Cardiac septum (tissue), 1 donor: ENCODE measurements at places on chromosomes 11 and 22. TPM values are rescaled to one million over a fixed set of nuclear protein-coding genes. Genes with fewer than 3 reads are reported as not detected.
A peak's percentile ranks its signal among the peaks of the same experiment; 100 is the strongest.

- DNase-seq = no peak
Observed at GRCh38 chr22:24965822-24966626, 13.5 kb downstream of the KIAA1671 start.

- DNase-seq = no peak
Observed at GRCh38 chr11:79388201-79388600, 52.6 kb downstream of the TENM4 start.

- no peak for DNase-seq
Observed at GRCh38 chr11:3631331-3631730, 10.5 kb downstream of the ART5 start.

GRCh38 chr11:8586184-8586583, 7.8 kb downstream of the STK33 start:
- no peak for DNase-seq

DNA sequence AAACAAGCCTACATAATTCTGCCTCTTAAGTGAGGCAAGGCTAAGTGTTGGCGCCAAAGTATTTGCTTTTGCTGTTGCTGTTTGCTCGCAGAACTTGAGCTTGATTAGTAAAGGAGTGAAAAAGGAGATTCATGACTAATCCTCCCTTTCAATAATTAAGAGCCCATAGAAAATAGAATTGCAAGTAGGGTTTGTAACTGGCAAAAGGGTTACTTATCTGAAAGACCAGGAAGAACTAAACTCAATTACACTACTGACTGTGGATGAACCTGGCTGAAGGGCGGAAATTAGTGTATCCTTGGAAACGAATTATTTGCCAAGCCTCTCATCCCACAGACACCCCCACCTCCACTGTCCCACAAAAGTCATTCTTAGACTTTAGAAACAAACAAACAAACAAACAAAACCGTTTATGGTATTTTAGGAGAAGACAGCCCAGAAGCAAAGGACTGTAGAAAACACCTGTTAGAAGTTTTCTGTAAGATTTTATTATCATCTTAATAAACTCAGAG, 411 bp upstream of the EXPH5 start:
- no peak for DNase-seq

DNA sequence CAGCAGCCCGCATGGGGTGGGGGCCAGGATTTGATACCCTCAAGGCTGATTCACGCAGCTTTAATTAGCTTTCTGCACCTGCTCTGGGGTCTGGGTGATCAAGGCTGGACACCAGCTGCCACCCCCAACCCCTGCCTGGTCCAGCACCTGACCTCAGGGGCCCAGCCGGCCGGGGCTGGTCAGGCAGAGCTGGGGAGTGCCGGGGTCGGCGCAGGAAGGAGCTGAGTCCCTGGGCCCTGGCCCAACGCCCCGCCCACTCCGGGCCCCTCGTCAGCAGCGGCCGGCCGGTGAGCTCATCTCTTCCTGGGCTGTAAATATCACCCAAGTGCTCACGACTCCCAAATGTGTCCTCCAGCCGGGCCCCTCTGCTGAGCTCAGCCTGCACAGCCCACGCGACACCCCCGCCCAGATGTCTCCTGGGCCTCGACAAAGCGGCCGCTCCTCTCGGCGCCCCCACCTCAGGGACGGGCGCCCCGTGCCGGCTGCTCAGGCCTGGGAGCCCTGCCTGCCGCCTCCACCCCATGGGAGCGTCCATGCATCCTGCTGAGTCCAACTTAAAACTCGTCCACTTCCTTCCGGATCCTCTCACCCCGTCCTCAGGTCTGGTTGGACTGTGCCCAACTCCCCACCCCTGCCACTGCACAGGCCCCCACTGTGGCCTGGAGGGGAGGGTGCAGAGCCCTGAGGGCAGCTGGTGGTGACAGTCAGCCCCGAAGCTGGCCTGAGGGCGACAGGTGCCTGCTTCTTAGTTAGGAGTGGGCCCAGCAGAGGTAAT, 29.0 kb downstream of the RTN4R start:
- no peak for DNase-seq

GRCh38 chr11:66539170-66539869, 6.5 kb downstream of the ZDHHC24 start:
- DNase-seq = no peak

DNA sequence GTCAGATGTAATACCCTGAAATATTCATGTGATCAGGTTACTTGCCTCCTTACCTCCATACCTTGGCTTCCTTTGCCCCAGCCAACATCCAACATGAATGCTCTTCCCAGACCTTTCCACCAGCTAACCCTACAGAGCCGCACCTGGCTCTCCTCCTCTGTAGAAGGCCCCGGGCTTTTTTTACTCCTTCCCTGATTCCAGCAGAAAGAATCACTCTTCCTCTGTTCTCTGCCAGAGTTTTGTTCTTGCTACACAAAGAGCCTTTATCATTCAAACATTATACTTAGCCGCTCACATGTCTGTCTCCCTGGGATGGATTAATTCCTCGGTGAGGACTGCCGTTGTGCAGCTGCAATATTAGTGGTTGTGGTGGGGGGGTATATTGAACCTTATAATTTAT, 116.8 kb upstream of the GRAMD1B start:
- no peak for DNase-seq

DNA sequence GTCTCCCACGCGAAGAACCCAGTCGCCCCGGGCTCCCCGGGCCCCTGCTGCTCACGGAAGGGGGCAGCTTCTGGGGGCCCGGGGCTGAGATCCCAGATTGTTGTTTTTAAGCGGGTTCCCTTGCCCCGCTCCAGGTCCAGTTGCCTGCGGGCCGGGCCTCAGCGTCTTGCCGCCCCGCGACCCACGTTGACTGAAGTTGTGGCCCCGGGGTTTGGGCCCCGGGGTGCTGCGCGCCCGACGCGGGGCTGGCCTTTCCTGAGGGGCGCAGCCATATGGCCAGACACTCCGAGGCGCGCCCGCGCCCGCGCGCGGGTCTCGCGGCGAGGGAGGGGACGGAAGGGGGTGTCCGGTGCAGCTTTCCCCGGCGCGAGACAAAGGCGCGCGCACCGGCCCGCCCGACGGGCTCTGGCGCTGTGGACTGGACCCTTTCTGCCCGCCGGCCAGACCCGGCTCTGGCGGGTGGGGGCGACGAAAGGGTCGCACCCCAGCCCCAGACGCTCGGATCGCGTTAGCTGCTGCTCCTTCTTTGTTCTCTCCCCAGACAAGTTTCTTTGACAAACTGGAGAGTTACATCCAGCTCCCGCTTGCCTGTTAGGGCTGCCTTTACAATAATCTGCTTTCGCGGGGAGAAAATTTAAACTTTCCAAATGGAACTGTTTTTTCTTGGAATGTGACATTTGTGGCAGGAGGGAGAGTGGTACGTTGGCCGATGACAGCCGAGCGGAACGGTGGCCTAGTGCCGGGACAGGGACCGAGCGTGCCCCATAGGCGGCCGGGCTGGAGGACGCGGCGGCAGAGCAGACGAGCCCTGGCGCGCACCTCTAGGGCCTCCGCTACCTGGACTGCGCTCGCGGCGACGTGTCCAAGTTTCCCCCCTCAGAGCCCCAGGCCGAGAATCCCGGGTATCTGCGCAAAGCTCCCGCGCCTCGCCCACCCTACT, 716 bp downstream of the AMOTL1 start:
- DNase-seq = peak; percentile 78

Gene ANGPTL5
- 1.9 TPM for total RNA-seq

Gene SCUBE2
- total RNA-seq = 3.9 TPM

Gene MS4A6A
- total RNA-seq = 22.2 TPM

Gene EED
- total RNA-seq = 12.0 TPM
